ENCODE measurements at places on chromosomes 2 and 18.
A peak's percentile ranks its signal among the peaks of the same experiment; 100 is the strongest.

DNA sequence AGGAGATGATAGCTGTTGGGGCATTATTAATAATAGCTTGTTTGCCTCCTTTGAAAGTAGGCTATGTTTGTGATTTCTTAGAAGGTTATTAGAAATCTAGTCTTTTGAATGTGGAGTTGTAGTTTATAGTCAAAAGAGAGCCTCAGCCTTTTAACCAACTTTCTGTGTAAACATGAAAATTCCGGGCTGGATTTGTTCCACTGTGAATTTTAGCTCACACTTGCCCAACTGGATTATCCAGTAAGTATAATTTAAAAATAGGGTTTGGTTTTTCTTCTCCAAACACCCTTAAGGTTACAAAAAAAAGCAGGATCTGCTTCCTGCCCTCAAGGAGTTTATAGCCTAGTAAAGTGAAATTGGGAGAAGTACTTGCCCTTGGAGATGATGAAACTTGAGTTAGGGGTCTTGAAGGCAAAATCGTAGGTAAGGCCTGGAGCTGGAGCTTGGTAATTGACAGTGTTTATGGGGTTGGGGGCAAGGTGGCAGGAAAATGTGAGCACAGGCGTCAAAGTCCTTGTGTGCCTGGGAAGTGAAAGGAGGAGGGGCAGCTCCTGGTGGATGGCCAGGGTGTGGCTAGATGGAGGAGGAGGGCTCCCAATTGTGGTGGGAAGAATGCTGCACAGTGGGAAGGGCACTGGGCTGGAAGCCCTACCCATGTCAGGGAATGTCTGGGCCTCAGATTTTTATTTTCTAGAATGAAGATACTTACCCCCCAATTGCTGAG, 21.3 kb downstream of the ITGA6 start:
- no peak for DNase-seq

DNA sequence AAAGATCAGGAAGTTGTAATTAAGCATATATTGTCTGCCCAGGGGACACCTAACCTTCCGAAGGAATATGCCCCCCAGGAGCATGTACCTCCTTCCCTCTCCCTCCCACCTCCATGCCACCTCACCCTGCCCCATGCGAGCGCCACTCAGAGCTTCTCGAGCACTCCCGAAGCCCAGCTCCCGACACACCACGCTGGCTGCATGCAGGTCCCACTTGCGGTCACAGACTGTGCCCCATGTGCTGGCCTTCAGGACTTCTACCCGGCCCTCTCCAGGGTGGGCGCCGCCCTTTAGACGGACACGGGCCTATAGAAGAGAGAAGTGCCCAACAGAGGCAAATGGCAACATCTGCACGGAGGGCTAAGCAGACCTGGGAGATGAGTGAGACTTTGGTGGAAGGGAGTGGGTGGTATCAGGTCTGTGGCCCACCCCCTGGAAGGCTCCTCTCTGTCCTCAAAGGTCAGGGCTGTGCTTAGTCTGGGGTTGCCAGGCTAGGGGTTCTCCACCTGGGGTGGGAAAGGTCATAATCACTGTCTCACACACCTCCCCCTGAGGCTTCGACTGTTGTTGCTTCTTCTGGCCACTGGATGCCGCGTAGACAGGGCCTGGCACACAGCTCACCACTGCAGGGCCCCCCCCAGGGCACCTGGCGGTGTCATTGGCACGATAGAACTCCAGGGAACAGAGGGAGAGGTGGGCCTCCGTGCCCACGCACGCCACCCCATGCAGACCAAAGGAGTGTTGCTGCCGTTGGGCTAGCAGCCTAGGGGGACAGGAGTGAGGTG, 6.6 kb downstream of the HTRA2 start:
- no peak for DNase-seq

DNA sequence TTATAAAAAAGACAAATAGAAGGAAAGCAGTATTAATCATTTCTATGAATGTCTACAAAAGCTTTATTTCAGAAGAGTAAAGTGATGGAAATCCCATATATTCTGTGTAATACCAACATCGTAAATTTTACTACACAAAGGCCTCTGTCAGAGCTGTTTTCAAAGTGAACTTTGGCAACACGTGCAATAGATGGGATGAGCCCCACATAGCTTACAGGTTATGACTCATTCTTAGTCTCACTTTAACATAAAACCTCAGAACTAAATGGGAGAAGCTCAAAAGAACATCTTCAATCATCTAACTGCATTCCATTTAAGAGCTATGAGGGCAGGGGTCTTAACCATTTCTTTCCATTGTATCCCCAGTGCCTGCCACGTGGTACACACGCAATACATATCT, 11.5 kb downstream of the VPS4B start:
- DNase-seq, result no peak

DNA sequence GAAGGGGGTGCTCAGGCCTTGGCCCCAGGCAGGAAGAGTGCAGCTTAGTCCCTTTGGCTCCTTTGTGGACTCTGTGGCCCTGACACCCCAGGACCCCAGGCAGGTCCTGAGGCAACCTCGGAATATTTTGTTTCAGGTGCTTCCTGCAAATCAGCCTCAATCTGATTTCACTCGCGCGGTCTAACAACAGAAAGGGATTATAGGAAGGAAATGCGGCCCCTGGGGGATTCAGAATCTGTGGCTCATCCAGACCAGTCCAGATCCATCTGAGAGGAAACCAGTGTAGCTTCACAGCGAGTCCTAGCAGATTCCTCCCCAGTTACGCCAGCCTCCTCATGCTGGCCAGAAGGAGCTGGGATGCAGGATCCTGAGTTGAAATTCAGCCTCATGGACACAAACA, 59.5 kb upstream of the YWHAQ start:
- DNase-seq, result no peak

- DNase-seq, result no peak
Measured at GRCh38 chr18:48945953-48946217, 4.9 kb downstream of the SMAD7 start.

- no peak for DNase-seq
Measured at GRCh38 chr18:62045316-62045715, 141.5 kb downstream of the PIGN start.

- no peak for DNase-seq
Measured at GRCh38 chr18:27585602-27586173, 400.6 kb upstream of the CHST9 start.

DNA sequence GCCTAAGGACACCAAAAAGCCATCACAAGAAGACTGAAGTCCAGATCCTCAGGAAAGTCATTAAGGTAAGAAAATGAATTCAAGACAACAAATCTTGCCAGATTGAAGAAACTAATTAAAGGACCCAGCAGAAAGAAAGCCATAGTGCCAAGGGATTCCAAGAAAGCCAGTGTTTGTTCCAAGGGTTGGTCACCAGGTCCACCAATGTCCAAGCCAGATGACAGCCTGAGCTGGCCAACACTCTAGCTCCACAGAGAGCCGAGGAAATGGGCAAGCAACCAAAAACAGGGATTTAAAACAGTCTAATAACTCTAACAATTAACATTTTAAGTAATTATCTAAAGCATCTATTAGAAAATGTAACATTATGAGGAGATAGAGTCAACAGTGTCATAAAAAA, 49.2 kb downstream of the DNER start:
- DNase-seq, result no peak

DNA sequence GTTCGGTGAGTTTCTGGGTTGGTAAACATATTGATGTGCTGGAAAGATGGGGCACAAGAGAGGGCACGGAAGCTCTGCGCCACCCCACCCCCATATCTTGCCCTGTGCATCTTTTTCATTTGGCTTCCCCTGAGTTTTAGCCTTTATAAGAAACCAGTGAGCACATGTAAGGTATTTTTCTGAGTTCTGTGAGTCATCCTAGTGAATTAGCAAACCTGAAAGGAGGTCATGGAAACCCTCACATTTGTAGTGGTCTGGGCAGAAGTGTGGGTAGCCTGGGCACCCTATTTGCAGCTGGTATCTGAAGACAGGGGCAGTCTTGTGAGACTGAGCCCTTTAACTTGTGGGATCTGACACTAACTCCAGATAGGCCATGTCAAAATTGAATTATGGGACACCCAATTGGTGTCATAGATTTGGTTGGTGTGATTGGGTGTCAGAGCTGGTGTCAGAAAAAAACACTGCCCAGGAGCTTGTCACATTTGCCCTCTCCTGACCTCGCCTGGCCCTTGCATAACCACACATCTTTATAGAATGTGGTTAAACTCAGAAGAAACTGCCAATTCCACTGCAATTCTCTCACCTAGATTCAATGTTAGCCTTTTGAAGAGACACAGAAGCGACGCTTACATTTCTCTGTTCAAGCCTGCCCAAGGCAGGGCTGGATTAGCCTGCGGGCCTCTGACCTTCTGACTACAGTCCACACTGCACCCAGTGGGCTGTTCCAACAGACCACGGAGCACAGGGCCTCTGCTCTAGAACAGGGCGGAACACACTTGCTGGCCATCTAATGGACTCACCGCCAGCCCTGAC, 12.0 kb upstream of the GALM start:
- DNase-seq, result peak; percentile 64

GRCh38 chr2:9758741-9759140, 84.5 kb upstream of the TAF1B start:
- no peak for DNase-seq

DNA sequence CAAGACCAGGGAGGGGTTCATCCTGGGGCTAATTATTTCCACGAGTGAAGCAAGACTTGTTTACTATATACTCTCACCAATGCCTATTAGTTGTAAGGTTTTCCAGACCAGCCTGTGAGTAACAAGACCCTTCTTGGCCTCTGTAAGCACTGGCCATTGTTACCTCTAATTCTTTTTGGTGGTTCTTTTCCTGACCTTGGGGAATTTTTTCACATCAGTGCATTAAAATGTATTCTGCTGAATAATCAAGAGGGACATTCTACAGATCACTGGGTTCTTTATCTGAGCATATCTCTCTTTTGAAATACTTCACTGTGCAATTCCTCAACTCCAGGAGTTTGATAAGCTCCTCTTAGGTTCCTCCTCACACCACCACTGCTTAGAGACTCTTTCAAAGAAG, 909.9 kb upstream of the ACVR2A start:
- DNase-seq, result no peak

DNA sequence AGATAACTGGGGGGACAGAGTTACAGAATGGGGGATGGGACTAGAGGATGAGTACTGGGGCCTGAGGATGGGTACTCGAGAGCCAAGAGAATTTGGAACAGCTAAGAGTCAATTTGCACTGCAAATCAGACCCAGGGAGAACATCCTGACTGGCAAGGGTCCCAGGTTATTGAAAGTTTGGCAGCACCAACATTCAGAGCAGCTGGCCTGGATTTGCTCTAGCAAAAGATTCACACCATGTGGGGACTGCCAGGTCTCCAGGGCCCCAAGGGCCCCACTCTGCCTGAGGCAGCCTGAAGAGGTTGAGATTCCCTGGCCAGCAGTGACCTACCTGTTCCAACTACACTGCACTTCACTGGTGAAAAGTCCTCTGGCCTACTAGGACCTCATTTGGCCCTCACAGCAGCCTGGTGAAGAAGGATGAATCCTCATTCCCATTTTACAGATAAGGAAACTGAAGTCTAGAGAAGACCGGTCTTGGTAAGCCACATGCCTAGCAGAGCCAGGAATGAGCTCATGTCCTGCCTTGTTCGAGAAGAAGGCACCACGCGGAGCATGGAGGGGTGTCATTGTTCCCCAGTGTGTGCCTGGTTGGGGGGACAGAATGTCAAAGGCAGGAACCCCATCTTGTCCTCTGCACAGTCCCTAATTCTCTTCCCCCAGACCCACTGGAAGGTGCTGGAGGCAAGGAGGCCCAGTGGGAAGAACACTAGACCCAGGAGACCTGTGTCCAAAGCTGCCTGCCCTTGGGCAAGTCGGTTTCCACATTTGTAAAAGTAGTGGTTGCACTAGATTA, 258.6 kb downstream of the TNS1 start:
- DNase-seq, result no peak

- no peak for DNase-seq
Measured at GRCh38 chr2:233061591-233062450, 1.7 kb downstream of the INPP5D start.

GRCh38 chr2:235445116-235445515, 48.7 kb upstream of the AGAP1 start:
- DNase-seq, result no peak

GRCh38 chr2:33518929-33519328, 42.5 kb downstream of the RASGRP3 start:
- no peak for DNase-seq

DNA sequence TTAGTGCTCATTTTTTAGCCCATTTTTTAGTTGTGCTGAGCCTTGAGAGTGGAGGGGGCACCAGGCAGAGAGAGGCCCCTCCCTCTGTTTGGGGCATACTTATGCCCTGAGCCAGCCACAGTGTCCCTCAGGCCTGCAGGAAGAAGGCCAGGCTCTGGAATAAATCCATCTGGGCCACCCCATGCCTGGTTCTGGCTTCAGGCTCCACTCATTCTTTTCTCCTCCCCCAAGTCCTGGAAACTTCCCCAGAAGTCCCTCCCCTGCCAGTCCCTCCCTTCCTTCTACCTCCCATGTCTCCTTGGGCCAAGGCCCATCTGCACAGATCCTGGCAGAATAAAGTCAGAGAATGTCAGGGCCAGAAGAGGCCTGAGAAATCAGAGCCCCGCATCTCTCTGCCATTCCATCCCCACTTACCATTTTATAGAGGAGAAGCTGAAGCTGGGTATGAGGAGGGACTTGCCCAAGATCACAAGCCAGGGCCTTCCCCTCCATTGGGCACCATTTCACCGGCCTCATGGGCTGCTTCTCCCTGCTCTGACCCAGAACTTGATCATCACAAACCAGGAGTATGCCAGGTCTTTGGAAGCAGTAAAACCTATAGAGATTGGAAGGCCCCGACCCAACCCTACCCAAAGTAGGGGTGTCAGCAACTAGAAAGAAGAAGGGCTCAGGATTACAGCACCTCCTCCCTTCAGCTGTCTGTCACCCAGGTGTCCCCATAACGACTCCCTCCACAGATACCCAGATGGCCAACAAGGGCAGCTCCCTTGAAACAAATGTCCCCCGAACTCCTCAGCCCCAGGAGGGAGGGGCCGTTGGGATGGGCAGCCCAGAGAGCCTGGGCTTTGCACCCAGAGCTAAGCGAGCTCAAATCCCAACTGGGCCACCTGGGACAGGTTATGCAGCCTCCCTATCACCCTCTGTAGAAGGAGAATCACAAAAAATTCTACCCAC, 108.4 kb downstream of the POLR1A start:
- no peak for DNase-seq

DNA sequence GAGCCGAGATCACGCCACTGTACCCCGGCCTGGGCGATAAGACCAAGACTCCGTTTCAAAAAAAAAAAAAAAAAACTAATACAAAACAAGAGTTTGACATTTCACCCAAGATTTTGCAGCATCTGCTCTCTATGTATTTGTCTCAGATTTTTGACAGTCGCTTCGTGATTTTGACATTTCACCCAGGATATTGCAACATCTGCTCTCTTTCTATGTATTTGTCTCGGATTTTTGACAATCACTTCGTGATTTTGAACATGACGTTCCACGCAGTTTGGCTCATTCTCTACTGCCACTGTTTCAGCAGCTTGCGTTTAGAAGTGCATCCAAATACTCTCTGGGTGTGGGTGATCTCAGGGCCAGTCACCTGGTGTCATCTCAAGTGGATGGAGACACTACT, 108.5 kb downstream of the CABLES1 start:
- no peak for DNase-seq
